ENCODE measurements at places on chromosomes 2 and 18.
A peak's percentile ranks its signal among the peaks of the same experiment; 100 is the strongest.

GRCh38 chr18:49055754-49056172, 105.0 kb upstream of the SMAD7 start:
- no peak for DNase-seq
- no peak overlapping the region for H3K4me3 ChIP-seq
- peaks cover 10% of the 10 kb centered on the region for H3K36me3 ChIP-seq
- H3K27me3 ChIP-seq, result no peaks in the 10 kb centered on the region
- peak overlapping the region; percentile 56 for H3K27ac ChIP-seq
- peaks cover 21% of the 10 kb centered on the region for H3K4me1 ChIP-seq

DNA sequence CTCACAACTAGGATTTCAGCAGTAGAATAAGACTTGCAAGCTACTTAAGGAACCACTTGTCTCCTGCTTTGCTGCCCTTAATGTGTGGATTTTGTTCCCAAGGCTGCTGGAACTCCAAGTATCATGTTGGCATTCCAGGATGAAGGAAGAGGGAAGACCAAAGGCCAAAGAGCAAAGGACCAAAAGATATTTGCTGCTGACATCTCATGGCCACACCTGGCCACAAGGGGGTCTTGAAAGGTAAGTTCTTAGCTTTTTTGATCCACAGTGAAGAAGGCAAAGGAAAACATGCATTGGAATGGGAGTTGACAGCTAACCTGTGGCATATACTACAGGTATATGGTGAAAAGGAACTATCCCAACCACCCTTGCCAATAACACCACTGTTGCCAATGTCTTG, 3.9 kb upstream of the MATN3 start:
- H3K4me3 ChIP-seq, result no peak overlapping the region
- peaks cover 14% of the 10 kb centered on the region for H3K27me3 ChIP-seq
- DNase-seq, result no peak
- H3K27ac ChIP-seq, result no peak overlapping the region

DNA sequence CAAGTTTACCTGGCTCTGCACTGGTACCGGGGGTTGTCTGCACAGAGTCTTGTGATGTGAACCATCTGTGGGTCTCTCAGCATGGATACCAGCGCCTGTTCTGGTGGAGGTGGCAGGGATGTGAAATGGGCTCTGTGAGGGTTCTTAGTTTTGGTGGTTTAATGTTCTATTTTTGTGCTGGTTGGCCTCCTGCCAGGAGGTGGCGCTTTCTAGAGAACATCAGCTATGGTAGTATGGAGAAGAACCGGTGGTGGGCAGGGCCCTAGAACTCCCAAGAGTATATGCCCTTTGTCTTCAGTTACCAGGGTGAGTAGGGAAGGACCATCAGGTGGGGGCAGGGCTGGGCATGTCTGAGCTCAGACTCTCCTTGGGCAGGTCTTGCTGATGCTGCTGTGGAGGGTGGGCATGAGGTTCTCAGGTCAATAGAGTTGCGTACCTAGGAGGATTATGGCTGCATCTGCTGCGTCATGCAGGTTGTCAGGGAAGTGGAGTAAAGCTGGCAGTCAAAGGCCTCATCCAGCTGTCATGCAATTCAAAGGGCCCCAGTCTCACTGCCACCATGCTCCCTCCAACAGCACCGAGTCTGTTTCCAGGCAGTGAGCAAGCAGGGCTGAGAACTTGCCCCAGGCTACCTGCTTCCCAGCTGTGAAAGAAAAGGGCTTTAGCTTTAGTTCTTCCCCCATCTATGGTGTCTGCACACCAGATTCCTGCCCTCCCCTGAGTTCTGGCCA, 278.0 kb downstream of the METTL4 start:
- H3K4me1 ChIP-seq, result no peaks in the 10 kb centered on the region
- H3K36me3 ChIP-seq, result no peaks in the 10 kb centered on the region
- DNase-seq, result no peak

DNA sequence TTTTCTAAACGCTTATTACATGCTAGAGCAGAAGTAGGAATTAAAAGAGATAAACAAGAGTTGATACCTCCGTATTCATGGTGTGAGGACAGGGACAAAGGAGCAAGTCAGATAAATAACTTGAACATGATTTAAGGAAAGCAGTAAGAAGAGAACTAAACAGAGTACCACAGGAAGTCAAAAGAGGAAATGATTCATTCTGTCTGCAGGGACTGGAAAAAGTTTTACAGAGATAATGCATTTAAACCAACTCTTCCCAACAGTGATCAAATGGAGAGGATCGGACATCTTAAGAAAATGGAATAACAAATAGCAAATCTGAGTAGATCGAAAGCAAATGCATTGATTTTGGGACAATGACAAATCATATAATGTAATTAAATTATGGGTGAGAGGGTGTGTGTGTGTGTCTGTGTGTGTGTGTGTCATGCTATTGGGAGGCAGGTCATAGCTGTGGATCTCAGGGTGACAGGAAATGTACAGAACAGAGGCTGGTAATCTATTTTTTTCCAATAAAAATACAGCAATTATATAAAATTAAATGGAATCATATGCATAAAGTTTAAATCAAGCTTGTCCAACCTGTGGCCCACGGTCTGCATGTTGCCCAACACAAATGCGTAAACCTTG, 113.4 kb downstream of the MC4R start:
- no peak for DNase-seq
- no peak overlapping the region for H3K27ac ChIP-seq
- H3K4me3 ChIP-seq, result no peak overlapping the region
- H3K27me3 ChIP-seq, result peaks cover 2% of the 10 kb centered on the region
- no peaks in the 10 kb centered on the region for H3K36me3 ChIP-seq
- H3K4me1 ChIP-seq, result peaks cover 4% of the 10 kb centered on the region

GRCh38 chr18:12911929-12912703, 28.1 kb upstream of the PTPN2 start:
- no peaks in the 10 kb centered on the region for H3K4me1 ChIP-seq
- no peak for DNase-seq
- H3K36me3 ChIP-seq, result peaks cover 3% of the 10 kb centered on the region

DNA sequence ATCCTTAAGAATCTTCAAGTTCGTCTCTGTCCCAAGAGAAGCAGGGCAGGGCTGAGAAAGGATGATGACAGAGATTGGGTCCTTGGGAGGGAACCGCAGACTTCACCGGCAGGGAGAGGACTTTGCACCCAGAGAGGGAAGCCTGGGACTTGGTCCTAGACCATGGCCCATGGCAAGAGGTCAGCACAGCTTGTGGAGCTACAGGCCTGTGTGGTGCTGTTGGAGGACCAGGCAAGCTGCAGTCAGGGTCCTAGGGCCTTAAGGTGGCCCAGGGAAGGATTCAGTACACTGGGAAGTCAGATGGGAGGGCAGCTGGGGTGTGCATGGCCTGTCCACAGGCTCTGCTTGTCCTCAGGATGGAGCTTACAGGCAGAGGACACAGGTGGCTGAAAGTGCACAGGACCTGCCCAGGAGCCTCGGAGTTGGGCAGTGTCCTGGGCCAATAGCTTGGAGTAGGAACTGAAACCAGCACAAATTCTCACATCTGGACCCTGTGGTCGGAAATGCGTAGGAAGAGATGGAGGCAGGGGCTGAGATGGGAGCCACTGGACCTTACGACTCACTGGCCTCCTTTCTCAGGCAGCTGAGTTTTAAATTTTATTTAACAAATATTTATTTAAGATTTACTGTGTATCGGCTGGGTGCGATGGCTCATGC, 56.4 kb upstream of the TCF7L1 start:
- H3K4me3 ChIP-seq, result no peak overlapping the region
- peaks cover 14% of the 10 kb centered on the region for H3K27me3 ChIP-seq
- no peak overlapping the region for H3K27ac ChIP-seq
- DNase-seq, result no peak
- H3K4me1 ChIP-seq, result peaks cover 12% of the 10 kb centered on the region

DNA sequence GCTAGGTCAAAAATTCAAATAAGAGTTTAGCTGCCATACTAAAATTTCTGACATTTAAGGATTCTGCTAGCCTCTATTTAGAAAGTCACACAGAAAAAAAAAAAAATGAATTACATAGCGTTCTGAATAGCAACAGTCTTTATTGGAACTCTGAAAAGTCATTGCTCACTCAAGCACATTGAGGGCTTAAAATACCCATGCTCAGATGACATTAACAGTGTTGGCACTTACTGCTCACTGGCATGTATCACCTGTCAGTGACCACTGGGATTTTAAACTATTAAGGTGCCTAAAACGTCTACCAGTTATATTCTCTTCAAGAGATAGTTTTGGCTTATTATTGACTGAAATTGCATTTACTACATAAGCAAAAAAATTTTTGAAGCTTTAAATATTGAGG, 468.0 kb upstream of the SPHKAP start:
- no peak for DNase-seq
- no peaks in the 10 kb centered on the region for H3K36me3 ChIP-seq
- H3K27me3 ChIP-seq, result no peaks in the 10 kb centered on the region
- H3K4me3 ChIP-seq, result no peak overlapping the region
- no peaks in the 10 kb centered on the region for H3K4me1 ChIP-seq
- H3K27ac ChIP-seq, result no peak overlapping the region

DNA sequence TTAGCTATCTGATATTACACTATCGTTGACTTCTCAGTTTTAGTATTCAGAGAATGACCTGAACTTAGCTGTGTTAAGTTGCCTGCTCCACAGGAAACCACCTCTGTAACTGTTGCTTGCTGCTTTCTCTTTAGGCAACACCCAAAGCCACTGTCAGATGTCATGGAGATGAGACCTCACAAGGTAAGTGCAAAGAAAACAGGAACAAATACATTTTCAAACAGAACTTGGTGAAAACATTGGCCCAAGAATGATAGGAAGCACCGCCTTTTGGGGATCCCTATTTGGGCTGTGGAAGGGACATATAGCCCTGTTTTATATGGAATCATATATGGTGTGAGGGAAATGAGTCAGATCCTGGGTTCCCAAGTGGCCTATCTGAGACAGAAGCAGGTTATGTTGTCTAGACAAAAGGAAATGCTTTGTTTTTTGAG, 143.4 kb downstream of the UBE2E3 start:
- no peak for DNase-seq
- no peaks in the 10 kb centered on the region for H3K36me3 ChIP-seq
- H3K27ac ChIP-seq, result peak overlapping the region; percentile 89
- H3K27me3 ChIP-seq, result no peaks in the 10 kb centered on the region
- no peak overlapping the region for H3K4me3 ChIP-seq

All from memory B cell (primary cell).